ENCODE measurements at places on chromosomes 4 and X.

GRCh38 chr4:124913237-124913636 is 200.7 kb upstream of the ANKRD50 start:
- no peak for ATAC-seq

DNA sequence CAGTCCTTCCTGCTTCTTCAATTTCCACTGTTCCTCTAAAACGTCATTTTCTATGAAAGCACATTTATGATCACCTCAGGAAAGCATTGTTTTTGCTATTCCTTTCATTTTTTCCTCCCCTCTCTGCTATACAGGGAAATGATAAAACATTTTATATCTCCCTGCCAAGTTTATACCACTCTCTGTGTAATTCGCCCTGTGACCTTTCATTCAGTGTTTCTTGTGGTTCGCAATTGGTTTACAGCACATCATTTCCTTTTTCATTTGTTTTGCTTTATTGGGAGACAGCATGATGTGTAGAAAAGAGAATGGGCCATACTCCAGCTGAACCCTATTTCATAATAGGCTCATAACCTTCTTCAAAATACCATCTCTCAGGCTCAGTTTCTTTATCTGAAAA is 99.9 kb upstream of the RAPGEF2 start:
- no peak for ATAC-seq

DNA sequence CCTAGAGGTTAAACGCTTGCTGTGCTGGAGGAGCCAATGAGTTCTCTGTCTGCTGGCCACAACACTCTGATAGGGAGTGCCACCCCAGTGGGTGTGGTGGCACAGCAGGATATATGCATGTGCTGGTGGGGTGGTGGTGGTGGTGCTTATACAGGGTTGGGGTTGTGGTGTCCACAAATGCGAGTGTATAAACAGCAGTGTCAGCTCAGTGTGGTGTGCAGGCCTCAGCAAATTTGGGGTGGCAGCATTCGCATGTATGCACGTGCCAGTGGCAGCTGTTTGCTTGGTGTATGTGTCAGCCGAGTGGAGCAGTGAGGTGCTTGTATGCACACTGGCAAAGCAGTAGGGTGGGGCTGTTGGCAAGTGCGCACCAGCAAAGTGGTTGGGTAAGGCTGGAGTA is 157.4 kb downstream of the FAM47A start:
- no peak for ATAC-seq

DNA sequence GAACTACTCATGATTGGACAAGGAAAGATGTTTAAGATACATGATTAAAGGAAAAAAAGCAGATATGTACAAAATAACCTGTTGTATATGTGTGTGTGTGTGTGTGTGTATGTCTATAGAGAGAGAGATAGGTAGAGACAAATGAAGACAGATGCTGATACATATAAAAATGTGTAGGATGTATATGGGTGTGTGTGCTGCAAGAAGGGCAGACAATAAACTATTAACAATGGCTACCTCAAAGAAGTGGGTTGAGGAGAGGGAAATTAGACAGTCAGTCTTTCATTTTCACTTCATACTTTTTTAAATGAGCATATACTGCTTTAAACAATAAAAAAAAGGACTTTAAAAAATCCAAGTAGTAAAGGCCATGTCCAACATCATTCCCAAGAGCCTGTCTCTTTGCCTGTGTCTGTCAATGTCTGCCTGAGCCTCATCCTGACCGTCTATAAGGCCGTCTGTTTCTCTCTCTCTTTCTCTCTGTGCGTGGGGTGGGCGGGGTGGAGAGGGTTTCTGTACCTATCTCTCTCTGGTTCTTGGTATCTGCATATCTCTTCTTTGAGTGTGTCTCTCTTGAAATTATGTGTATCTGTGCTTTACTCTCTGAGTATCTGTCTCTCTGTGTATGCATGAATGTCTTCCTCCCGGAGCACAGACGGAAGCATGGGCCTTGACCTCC is 62.8 kb downstream of the LRBA start:
- no peak for ATAC-seq

DNA sequence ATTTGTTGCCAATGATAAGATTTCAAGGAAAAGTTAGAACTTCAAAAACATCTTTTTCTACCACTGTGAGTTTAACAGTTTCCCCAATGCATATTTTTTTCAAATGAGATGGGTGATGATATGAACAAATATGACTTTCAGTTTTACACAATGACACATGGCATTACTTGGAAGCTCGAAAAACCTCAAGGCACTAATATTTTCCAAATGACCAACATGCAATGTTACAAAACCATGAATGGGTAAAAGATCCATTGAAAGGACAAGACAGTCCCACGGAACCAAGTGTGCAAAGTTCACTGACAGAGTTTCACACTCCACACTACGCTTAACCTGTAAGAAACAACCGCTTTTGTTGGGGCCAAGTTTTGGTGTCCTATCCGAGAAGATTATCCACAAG is 84.5 kb downstream of the CD99L2 start:
- no peak for ATAC-seq

GRCh38 chr4:150525321-150525868 is 56.6 kb upstream of the MAB21L2 start:
- ATAC-seq, result no peak

DNA sequence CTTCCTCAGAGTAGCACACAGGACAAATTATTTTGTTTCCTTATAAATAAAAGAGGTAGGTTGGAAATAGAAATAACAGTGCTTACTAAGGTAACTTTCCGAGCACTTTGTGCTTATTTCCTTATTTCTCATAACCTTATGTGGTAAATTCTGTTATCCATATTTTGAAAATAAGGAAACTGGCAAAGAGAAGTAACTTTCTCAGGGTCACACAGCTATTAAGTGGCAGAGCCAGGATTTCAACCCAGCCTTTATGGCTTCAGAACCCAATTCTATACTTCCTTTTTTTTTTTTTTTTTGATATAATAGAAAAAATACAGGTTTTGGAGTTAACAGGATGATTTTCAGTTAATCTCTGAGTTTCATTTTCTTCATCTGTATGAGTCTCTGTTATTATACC is 3.3 kb downstream of the UTP3 start:
- no peak for ATAC-seq

DNA sequence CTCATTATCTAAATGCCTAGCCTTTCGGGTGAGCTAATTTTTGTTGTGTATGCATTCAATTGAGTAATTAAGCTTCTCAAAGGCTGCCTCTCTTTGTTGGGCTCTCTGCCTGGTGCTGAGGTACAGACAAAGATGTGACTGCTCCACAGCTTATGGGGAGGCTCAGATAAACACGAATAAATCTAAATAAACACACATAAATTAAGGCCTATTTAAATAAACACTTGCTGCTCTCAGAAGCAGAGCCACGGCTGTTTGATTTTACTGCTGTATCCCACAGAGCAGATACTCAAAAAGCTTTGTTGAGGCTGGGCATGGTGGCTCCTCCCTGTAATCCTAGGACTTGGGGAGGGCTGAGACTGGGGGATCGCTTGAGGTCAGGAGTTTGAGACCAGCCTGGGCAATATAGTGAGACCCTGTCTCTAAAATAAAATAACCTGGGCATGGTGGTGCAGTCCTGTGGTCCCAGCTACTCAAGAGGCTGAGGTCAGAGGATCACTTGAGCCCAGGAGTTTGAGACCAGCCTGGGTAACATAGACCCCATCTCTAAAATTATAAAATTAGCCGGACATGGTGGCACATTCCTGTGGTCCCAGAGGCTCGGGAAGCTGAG is 8.4 kb upstream of the CD99 start:
- ATAC-seq, result no peak

DNA sequence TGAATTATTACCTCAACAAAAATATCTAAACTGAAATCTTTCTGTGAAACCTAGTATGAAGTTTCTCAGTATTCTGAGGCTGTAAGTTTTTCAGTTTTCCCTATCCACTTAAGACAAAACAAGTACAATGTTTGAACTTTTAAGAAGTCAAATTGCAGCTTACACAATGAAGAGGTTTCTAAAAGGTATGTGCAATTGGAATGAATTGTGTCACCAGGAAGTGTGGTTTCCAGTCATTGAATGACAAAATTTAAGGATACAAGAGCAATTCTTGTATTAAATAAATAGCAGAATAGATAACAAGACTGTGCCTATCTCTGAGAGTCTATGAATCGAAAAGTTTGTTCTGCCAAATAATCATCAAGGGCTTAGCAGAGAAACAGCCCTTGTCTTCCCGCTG is 207.3 kb downstream of the ANKRD50 start:
- no peak for ATAC-seq

GRCh38 chr4:68272380-68272779 is 26.9 kb upstream of the TMPRSS11B start:
- peak; percentile 40 for ATAC-seq

DNA sequence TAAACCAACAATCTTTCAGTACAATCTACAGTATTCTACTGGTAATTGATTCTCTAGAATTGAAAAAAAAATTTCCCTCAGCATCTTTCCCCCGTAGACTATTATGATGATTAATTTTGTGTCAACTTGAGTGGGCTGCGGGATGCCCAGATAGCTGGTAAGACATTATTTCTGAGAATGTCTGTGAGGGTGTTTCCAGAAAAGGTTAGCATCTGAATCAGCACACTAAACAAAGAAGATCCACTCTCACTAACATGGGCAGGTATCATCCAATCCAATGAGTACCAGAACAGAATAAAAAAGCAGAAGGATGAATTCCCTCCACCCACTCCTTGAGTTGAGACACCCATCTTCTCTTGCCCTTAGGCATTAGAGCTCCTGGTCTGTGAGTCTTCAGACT is 186.1 kb upstream of the MAB21L2 start:
- no peak for ATAC-seq

DNA sequence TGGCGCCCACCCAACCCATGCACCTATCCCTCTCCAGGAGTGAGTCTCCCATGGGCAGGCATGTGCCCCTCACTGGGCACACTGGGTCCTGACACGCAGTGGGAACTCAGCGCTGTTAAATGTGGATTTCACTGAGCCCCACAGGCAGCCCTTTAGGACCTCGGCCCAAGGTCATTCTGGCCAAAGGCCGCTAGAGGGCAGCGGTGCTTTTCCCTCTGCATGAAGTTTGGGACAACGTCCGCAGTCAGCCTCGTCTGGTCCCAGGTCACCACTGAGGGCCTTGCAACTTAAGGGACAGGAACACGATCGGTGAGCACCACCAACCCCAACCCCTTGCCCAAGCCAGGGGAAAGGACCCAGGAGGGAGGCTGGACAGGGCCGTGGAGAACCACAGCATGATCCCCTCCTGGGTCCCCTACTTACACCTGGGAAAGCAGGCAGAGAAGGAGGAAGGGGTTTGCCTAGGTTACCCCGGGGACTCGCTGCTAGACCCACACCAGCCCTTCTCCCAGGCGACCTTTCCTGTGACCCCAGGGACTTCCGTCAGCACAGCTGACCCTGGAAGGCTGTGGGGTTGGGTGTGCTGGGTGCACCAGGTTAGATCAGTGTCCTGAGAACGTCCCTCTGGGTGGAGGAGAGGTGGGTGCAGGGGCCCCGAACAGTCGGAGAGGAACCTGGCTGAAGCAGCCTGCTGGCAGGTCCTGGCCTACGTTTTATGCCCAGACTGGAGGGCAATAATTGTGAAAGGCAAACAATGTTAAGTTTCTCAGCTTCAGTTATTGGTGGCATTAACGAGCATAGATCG is 24.0 kb downstream of the CYTL1 start:
- peak; percentile 70 for ATAC-seq

- no peak for ATAC-seq
Measured at GRCh38 chrX:78934866-78935265, 10.3 kb upstream of the P2RY10 start.

DNA sequence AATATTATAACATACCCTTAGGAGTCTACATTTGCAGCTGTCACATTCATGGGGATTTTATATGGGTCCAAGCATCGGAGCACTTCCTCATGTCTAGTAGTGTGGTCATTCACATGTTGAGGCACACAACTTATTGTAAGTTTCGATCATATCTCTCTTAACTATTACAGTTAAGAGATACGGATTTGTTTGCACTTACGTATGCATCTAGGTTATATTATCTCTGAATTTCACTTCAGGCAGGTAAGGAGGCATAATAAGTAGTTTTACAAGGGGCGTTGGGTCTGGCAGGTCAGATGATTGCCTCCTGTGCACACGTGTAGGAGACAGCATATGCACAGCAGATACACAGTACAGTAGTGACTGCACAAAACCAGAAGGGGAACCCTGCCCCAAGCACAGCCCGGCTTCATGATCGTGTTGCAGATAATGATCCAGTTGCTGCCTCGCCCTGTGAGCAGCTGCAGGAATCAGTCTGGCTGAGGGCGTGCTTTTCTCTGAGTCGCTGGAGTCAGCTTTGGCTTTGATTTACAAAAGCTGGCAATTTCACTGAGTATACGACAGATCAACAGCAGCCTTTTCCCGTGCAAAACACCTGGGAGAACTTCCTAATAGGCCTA is 302.9 kb upstream of the GATB start:
- ATAC-seq, result no peak

DNA sequence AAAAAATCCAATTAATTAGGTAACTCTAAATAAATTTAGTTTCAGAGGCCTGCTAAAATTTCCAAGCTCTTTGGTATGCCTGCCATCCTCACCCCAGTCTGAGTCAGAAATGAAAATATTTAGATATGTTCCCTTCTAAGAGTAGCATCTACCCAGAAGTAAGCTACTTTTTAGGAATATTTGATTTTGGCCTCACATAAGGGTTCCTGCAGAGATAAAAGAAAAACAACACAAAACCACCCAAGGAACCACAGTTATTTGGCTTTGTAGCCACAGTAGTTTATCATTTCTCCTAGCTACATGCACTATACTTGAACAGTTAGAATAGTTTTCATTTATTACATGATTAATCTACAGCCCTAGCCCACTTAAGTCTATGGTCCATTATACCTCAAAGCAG is 192.6 kb upstream of the FAM241A start:
- ATAC-seq, result no peak

DNA sequence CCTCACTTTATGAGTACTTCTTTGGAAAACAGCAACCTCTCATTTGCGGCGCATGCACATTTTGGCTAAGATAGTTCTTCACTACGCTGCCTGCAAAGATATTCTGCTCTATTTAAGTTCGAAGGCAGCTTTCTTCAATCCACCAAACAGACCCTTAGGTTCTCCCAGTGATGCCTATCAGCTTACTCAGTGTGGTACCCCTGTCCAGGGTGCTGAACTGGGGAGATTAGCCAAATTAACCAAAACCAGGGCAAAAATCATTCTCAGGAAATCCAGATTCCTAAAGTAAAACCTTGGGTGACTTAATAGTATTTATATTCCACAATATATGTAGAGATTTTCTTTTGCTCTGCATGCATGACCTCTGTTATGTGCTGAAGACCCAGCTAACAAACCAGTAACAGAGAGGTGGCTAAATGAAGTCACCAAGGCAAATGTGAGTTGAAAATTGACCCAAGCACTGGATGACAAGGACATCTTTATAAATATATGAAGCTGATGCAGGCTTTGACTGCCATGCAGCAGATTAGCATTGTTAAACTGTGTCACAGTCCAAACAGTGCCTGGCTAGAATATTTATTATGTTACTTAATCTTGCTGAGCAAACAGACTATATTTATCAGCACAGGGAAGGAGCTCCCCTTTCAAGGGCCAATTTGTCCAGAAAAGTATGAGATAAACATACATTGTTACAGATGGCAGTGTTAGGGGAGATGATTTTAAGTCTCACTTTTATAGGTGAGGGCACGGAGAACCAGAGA is 418.2 kb downstream of the STIM2 start:
- ATAC-seq, result no peak

GRCh38 chrX:54933150-54933826 is 12.7 kb downstream of the TRO start:
- ATAC-seq, result no peak
